Smooth muscle cell of the pulmonary artery (primary cell): ENCODE measurements at places on chromosomes 16 and 17. TPM values are rescaled to one million over a fixed set of nuclear protein-coding genes. Genes with fewer than 3 reads are reported as not detected.

The ADCY7 gene
- 63.6 and 131 TPM in 2 replicates for total RNA-seq

The TBX4 gene
- total RNA-seq, result 0.07 TPM in 1 of 2 replicates, not detected in the other

The CCR7 gene
- 0.26 TPM in 1 of 2 replicates, not detected in the other for total RNA-seq

The ZSWIM7 gene
- total RNA-seq, result 14.2 and 15.0 TPM in 2 replicates

The ASGR1 gene
- total RNA-seq, result 0.26 and 0.43 TPM in 2 replicates

The IRF8 gene
- not detected in 2 replicates for total RNA-seq

The C1QL1 gene
- 0.33 and 0.46 TPM in 2 replicates for total RNA-seq

The NECAB2 gene
- total RNA-seq, result 0.13 and 0.30 TPM in 2 replicates

The RGS9 gene
- total RNA-seq, result 1.1 TPM in 2 replicates

The PTX4 gene
- 0.20 TPM in 1 of 2 replicates, not detected in the other for total RNA-seq

The RAMP2 gene
- total RNA-seq, result 0.13 and 0.46 TPM in 2 replicates

The ADAM11 gene
- total RNA-seq, result 0.26 and 0.79 TPM in 2 replicates

The SLFN14 gene
- not detected in 2 replicates for total RNA-seq

The TLCD2 gene
- total RNA-seq, result 3.8 and 4.8 TPM in 2 replicates

The ATF7IP2 gene
- 2.8 and 4.6 TPM in 2 replicates for total RNA-seq

The CDC27 gene
- total RNA-seq, result 127 and 146 TPM in 2 replicates

The VASN gene
- total RNA-seq, result 137 and 148 TPM in 2 replicates

The WSCD1 gene
- 0.85 and 6.9 TPM in 2 replicates for total RNA-seq

The KRT33A gene
- not detected in 2 replicates for total RNA-seq

The KRT17 gene
- total RNA-seq, result 3.0 and 9.0 TPM in 2 replicates

The UTS2R gene
- not detected in 2 replicates for total RNA-seq

The ZNF594 gene
- total RNA-seq, result 4.6 and 5.7 TPM in 2 replicates

The FAM20A gene
- 0.17 and 8.7 TPM in 2 replicates for total RNA-seq

The GNGT2 gene
- total RNA-seq, result not detected in 2 replicates

The NLE1 gene
- total RNA-seq, result 14.6 and 19.9 TPM in 2 replicates

The RBFOX1 gene
- total RNA-seq, result not detected in 2 replicates

The NR1D1 gene
- 4.7 and 6.2 TPM in 2 replicates for total RNA-seq

The SLC47A1 gene
- total RNA-seq, result 3.5 and 4.9 TPM in 2 replicates

The FOXO3B gene
- total RNA-seq, result 4.5 and 7.0 TPM in 2 replicates
